ENCODE measurements at places on chromosomes 3 and 15. TPM values are rescaled to one million over a fixed set of nuclear protein-coding genes. Genes with fewer than 3 reads are reported as not detected.

- DNase-seq: no peak
- no peak overlapping the region for H3K27ac ChIP-seq
- H3K27me3 ChIP-seq: no peaks in the 10 kb centered on the region
- peaks cover 48% of the 10 kb centered on the region for H3K36me3 ChIP-seq
- H3K4me3 ChIP-seq: no peak overlapping the region
Observed at GRCh38 chr15:82537351-82537908, 2.8 kb downstream of the RPS17 start.

GRCh38 chr15:65363306-65363705, 14.5 kb downstream of the IGDCC3 start:
- H3K36me3 ChIP-seq: no peaks in the 10 kb centered on the region
- no peak overlapping the region for H3K4me3 ChIP-seq
- peaks cover 19% of the 10 kb centered on the region for H3K27me3 ChIP-seq
- DNase-seq: peak; percentile 37

GRCh38 chr3:118077332-118077731, 957.3 kb downstream of the IGSF11 start:
- H3K27ac ChIP-seq: no peak overlapping the region
- H3K4me1 ChIP-seq: no peaks in the 10 kb centered on the region
- no peaks in the 10 kb centered on the region for H3K36me3 ChIP-seq
- no peaks in the 10 kb centered on the region for H3K27me3 ChIP-seq
- DNase-seq: no peak

DNA sequence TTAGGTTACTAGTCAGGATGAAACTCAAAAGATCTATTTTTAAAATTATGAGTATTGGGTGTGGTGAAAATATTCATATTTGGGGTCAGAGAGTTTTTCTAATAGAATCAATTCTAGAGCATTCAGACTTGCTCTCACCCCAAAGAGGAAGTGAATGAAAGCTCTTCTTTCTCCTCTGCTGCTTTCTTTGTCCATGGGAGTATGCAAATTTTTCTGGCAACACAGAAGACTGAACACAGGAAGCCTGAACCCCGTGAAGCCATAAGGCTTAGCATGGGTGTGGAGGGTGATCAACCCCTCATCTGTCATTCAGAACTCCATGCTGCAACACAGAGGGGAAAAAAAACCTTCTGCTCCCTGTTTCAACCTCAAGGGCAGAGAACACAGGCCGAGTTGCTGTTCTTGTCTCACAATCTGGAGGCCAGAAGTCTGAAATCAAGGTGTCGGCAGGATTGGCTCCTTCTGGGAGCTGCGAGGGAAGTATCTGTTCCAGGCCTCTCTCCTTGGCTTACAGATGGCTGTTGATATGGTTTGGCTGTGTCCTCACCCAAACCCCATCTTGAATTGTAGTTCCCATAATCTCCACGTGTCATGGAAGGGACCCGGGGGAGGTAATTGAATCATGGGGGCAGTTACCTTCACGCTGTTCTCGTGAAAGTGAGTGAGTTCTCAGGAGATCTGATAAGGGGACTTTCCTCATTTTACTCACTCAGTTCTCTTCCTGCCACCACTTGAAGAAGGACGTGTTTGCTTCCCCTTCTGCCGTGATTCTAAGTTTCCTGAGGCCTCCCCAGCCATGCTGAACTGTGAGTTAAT, 33.7 kb upstream of the CD47 start:
- H3K27ac ChIP-seq: peak overlapping the region; percentile 51
- H3K27me3 ChIP-seq: no peaks in the 10 kb centered on the region
- H3K4me1 ChIP-seq: peaks cover 4% of the 10 kb centered on the region
- H3K36me3 ChIP-seq: no peaks in the 10 kb centered on the region

GOLGA6B gene
- not detected for total RNA-seq

Measured in upper lobe of right lung (tissue), 1 donor.